ENCODE measurements at places on chromosomes 7 and 10.

- DNase-seq: no peak
Observed at GRCh38 chr10:115827231-115828009, 445.6 kb downstream of the GFRA1 start.

- no peak for DNase-seq
Observed at GRCh38 chr7:41878309-41879295, 175.7 kb upstream of the INHBA start.

DNA sequence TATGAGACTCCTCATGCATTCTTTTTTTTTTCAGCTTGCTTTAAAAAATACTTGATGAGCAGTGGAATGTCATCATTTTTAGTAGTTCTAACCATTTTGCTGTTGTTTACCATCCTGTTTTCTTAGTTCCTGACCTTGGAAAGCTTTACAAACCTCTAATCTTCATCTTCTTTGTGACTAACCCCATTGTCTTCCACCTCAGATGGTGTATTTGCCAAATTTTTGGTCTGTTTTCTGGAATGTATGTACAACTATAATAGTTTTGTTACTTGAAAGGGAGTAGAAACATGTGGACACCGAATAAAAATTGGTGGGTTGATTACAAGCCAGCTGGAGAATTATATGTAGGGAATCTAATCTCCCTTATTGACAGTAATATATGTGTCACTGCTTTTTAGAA is 172.7 kb downstream of the SND1 start:
- no peak for DNase-seq

- no peak for DNase-seq
Observed at GRCh38 chr7:129292861-129293260, 68.0 kb downstream of the AHCYL2 start.

DNA sequence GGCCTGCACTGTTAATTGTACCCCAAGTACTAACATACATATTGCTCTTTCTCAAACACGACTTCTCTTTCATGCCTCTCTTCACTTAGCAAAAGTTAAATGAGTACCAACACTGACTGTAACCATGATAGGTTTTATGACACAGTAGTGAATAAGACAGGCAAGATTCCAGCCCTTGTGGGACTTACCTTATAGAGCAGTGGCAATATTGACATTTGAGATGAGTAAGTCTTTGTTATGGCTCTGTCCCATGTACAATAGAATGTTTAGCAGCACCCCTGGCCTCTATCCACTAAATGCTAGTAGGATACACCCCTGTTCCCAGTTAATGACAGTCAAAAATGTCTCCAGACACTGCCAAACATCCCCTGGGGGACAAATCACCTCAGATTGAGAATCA is 11.9 kb upstream of the COL1A2 start:
- no peak for DNase-seq

GRCh38 chr10:119281581-119282071 is 74.3 kb downstream of the GRK5 start:
- DNase-seq: no peak

DNA sequence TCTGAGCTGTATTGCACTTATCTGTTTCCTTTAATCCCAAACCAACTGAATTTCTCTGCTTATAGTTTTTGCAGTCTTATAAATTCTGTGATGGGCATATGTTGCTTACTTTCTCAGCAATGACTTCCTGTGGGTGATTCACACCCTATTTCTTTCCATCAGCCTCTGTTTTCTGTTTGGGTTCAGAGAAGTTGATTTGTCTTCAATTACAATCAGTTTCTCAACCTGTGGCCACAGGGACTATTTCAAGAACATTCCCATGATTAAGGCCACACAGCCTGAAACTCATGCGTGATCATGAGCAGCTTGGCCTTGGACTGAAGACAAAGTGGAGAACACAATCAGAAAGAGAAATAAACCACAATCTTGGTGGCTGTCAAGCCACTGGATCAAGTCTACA is 1174.6 kb upstream of the C7orf33 start:
- DNase-seq: no peak

DNA sequence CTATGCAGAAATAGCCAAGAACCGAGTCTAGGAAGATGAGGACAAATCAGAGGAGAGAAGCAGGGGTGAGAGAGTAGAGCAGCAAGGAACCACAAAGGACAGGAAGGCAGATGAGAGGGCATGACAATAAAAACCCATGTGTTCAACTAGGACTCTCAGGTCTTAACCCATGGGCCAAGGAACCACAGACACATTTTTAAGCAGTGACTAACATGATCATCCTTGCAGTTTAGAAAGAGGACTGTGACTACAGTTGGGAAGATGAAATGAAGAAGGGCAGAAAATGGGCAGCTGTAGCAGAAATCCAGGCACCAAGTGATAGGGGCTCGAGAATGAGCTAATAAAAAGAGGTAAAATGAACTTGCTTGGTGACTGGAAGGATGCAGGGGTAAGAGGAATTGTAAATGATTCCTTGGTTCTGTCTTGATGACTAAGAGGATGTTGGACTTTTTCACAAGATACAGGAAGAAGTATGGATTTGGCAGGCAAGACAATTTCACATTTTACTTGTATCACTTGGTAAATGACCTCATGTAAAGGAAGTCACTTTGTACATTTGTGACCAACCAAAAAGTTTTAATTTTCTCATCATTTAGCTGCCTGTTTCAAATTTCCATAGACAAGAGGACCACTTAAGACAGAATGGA is 22.8 kb downstream of the SGMS1 start:
- DNase-seq: no peak

DNA sequence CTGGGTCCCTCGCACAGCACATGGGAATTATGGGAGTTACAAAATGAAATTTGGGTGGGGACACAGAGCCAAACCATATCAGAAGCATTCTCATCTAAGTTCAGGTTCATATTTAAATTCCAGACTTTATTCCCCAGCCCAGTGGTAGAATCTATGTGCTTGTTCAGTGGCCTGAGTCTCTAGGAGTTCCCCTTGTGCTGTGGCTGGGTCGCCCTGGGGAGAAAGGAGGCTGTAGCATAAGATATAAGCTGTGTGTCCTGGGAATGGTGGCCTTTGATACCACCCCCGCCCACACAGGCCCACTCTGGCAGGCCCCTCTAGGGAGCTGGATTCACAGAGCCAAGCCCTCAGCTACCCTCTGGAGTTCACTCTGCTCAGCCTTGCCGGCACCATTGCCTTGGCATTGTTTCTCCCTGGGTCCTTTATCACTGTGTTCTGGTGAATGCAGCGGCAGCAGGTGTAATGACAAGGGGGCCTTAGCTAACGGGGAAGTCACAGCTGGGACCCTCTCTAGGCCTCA is 64.2 kb downstream of the MINDY4 start:
- DNase-seq: no peak

DNA sequence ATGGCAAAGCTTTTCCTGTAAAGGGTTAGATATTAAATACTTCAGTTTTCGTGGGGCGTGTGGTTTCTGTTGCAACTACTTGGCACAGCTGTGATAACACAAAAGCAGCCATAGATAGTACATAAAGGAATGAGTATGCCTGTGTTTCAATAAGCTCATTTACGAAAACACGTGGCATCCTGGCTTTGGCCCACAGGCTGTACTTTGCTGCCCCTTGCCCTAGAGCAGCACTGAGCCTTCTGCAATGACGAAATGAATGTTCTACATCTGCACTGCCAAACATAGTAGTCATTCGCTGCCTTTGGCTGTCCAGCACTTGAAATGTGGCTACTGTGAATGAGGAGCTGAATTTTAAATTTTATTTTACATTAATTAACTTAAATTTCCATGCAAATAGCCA is 376.2 kb upstream of the TPK1 start:
- DNase-seq: no peak

DNA sequence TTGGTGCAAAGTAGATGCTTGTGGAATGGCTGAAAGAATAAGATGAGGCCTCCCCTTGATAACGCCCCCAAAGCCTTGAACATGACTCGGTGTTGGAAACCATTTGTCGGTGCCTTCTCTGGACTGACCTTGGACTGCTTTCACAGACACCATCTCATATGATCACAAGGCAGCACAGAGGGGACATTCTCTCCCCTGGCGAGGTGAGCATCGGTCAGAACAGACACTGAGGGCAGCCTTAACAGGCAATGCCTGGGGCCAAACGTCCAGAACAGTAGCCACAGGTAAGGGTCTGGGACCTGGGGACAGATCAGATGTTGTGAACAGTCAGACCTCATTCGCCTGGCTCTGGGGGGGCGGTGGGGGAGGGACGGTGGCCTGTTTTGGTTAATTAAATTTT is 2.8 kb upstream of the TRRAP start:
- DNase-seq: no peak

- no peak for DNase-seq
Observed at GRCh38 chr7:65454469-65454868, 80.8 kb downstream of the ZNF92 start.
